SK-N-SH treated with all-trans-retinoic acid at 6 μM for 48 hours (cell line): ENCODE measurements at places on chromosomes 11 and 22.

- ATAC-seq: no peak
Observed at GRCh38 chr22:41461901-41462300, 6.6 kb downstream of the PHF5A start.

GRCh38 chr22:30636226-30637077 is 871 bp downstream of the SLC35E4 start:
- ATAC-seq: peak; percentile 4

DNA sequence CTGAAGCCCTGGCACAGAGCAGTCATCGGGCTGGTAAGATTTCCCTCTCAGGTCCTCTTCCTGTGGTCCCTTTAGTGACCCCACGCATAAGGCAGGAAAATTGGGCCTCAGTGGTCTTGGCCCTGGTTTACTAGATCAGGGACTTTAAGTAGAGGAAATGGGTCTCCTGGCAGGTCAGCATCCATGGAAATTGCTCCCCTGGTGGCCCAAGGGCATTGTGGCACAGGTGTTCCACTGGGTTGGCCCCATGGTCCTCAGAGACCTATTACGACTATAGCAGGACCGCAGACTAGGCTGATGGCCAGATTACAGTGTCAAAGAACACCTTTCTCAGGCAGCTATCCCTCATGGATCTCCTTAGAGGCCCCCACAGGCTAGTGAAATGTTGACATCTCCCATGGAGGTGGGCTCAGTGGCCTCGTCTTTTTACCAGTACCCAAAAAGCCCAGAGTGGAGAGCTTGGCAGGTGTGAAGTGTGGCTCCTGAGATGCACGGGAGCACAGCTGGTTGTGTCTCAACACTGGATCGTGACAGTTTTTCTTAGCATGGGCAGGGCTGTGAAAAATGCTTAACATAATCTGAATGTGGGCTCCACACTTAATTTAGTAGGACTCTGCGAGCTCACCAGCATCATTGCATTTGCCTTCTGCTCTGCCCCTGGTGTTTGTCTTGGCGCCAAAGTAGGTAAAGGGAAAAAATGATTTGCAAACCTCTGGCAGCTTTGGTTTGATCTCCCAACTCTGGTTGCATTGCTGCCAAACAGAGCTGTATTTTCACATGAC is 74.2 kb downstream of the ZBTB16 start:
- no peak for ATAC-seq

- no peak for ATAC-seq
Observed at GRCh38 chr22:36211237-36211861, 9.7 kb upstream of the APOL4 start.

DNA sequence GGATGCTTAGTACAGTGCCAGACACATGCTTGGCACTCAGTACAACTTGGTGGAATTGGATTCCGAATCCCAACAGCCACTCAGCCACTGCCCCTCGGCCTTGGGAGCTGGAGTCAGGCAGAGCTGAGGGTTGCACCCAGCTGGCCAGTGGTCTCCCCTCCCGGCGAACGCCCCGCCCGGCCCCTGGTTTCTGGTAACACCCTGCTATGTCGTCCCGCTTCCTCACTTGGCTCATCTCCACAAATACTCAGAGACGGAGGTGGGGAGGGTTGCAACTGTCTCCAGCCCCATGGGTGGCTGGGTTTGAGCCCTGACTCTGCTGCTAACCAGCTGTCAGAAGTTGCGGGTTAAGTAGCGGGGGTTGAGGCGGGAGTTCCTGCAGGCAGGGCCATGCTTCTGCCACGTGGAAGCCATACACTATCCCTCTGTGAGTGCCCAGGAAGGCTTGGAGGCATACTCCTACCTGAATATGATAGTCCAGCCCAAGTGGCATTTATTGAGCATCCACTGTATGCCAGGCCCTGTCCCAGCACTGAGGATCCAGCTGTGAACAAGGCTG is 67.1 kb downstream of the GRIK4 start:
- ATAC-seq: no peak

- ATAC-seq: no peak
Observed at GRCh38 chr11:86580535-86580934, 91.9 kb downstream of the ME3 start.

DNA sequence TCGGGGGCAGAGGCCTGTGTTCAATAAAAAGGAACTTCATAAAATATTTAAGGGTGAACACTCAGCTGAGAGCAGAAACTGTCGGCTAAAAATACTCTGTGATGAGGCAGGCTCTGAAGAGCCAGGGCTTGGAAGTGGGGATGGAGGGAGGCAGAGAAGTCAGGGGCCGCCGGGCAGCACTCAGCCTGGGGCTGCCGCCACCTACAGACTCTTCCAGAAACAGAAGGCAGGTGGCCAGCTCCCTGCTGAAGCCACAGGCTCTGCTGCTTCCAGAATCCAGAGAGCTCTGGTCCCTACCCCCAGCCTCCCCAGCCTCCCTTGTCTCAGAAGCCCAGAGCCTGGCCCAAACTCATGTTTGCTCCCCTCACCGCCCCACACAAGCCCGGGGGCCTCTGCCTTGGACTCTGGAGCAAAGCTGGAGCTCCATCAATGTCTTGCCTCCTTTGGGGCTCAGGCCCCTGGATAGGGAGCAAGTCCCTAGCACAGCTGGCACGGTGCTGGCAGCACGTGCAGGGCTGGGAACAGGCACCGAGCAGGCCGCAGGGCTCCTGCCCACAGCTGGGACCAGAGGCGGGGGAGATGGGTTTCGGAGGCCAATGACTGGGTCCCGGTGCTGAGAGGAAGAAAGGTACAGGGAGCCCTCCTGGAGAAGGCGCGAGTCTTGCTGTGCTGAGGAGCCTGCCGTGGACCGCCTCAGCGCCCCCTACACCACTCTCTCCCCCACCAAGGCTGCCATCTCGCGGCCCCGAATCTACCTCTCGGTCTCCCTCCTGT is 8.2 kb downstream of the LRFN4 start:
- ATAC-seq: no peak; the same call in 2 of the 3 replicates

DNA sequence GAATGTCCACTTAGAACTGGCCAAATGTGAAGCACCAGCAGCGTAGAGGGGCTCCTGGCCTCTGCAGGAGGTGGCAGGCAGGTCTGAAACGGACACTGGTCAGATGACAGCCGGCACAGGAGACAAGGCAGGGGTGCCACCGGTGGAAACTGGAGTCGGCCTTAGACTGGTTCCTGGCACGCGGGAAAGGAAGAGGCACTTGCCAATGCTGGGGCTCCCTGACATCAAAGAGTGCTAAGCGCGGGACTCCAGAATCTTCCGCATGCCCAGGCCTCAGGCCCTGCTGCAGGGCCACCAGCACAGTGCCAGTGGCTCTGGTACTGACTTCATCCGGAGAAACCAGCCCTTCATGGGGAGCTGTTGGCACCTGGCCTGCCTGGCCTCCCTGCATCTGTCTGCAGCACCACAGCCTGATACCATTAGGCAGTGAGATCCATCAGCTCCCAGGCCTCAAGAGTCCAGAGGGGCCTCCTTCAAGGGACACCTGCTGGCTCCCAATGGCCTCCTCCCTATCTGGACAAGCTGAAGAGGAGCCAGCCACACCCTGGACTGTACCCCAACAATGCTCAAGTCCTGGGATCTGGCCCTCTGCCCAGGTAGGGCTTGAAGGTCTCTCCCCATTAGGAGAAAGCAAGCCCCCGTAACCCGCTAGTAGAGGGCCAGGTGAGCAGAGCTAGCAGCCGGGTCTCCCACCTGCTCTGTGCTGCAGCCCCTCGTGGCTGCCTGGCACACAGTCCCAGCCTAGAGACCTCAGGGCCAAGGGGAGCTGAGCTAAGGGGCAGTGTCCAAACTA is 29.7 kb upstream of the GNB1L start:
- ATAC-seq: no peak
